Gastroesophageal sphincter (tissue), 4 donors: ENCODE measurements at places on chromosomes 2 and 18.
A peak's percentile ranks its signal among the peaks of the same experiment; 100 is the strongest.

- ATAC-seq = peak; percentile 46
These were observed 115.1 kb downstream of the DTNB start for GRCh38 chr2:25558262-25558661.

GRCh38 chr2:231133365-231134099 lies 8.7 kb upstream of the HTR2B start:
- no peak for ATAC-seq

DNA sequence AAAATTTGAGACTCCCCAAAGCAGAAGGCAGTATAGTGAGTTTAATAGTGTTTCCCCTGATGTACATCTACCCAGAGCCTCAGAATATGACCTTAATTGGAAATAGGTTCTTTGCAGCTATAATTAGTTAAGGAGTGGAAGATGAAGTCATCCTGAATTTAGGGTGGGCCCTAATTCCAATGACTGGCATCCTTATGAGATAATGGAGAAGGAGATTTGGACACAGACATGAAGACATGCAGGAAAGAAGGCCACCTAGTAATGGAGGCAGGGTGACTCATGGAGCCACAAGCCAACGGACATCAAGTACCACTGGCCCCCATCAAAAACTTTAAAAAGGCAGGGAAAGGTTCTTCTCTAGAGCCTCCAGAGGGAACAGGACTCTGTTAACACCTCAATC lies 308.9 kb downstream of the TXNL1 start:
- ATAC-seq = no peak

DNA sequence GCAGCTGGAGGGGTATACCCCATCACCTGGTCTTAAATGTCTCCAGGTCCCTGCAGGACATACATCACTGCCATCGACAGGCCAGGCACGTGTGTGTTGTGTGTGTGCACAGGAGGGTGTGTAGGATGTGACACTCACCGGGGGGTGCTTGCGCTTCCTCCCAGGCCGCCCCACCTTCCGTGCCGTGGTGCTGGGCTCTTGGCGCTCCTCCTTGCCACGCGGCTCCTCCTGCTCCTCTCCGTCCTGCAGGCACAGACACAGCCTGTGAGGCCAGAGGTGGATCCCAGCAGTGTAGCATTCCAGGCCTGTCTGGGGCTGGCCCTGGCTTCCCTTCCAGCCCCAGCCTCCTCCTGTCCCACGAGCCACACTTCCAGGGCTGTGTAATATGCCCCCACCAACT lies 41.7 kb downstream of the DNMT3A start:
- no peak for ATAC-seq

DNA sequence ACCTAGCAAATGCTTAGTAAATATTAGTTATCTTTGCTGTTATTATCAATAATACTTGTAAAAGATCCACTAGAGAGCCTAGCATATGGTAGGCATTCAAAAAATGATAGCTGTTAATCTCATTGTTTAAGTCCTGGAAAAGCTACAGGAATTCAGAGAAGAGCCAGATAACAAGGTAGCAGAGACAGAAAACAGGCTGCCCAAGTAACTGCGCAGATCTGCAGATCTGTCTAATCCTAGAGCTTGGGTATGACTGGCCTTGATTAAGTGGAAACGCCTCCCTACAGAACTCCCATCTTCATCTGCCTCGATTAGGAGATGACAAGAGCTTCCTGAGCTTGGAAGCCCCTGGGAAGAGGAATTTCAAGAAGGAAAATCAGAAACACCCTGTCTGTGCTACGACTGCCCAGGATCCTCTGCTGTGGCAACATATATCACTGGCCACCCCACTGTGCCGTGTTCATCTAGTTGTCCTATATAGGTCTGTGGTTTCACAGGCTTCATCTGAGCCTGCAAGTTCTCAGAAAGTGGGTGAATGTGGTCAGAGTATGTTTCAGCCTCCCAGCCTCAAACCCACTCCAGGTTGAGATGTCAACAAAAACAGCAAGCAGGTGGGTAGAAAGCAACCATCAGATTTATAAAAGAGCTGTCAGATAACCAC lies 151.5 kb upstream of the PKDCC start:
- ATAC-seq = no peak

DNA sequence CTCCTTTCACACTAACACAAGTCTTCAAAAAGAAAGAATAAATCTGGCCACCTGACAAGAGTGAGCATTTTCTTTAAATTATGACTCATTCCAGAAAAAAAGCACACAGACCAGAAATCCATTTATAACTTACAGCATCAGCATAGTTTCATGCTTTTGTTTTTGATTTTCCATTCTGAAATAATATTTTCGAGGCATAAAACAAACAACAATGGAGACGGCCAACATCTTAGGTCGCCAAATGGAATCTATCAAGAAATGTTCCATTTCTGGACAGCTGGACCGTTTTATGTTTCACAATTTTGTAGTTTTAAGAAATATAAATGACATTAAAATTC lies 165.4 kb upstream of the ZFP36L2 start:
- peak; percentile 69 for ATAC-seq

GRCh38 chr2:145356056-145356455 lies 836.1 kb upstream of the ZEB2 start:
- no peak for ATAC-seq
